ENCODE measurements at places on chromosomes 5 and 9. TPM values are rescaled to one million over a fixed set of nuclear protein-coding genes. Genes with fewer than 3 reads are reported as not detected.

The TSLP gene
- total RNA-seq = 0.15 TPM

The LPAR1 gene
- total RNA-seq = not detected

The ATG12 gene
- total RNA-seq = 43.4 TPM

The NXNL2 gene
- not detected for total RNA-seq

The GADD45G gene
- 34.2 TPM for total RNA-seq

The IFNA13 gene
- total RNA-seq = not detected

The TXNDC8 gene
- not detected for total RNA-seq

Data from T-helper 1 cell treated with Interleukin-12 subunit alpha and Interleukin-12 subunit beta and Interleukin-4 antibody, amounts not matched to agents 30 ng/mL and 1 ng/mL, for 36 hours (primary cell).